ENCODE measurements at places on chromosomes 2 and 18.

- no peaks in the 10 kb centered on the region for H3K27me3 ChIP-seq
- H3K4me1 ChIP-seq, result no peaks in the 10 kb centered on the region
- H3K4me3 ChIP-seq, result no peak overlapping the region
- no peak overlapping the region for H3K27ac ChIP-seq
- no peaks in the 10 kb centered on the region for H3K36me3 ChIP-seq
Measured at GRCh38 chr2:215368493-215368809, 56.6 kb downstream of the ATIC start.

- no peaks in the 10 kb centered on the region for H3K27me3 ChIP-seq
- no peaks in the 10 kb centered on the region for H3K4me1 ChIP-seq
- no peak for DNase-seq
- H3K36me3 ChIP-seq, result no peaks in the 10 kb centered on the region
- no peak overlapping the region for H3K4me3 ChIP-seq
Measured at GRCh38 chr2:162011706-162012564, 62.1 kb downstream of the DPP4 start.

DNA sequence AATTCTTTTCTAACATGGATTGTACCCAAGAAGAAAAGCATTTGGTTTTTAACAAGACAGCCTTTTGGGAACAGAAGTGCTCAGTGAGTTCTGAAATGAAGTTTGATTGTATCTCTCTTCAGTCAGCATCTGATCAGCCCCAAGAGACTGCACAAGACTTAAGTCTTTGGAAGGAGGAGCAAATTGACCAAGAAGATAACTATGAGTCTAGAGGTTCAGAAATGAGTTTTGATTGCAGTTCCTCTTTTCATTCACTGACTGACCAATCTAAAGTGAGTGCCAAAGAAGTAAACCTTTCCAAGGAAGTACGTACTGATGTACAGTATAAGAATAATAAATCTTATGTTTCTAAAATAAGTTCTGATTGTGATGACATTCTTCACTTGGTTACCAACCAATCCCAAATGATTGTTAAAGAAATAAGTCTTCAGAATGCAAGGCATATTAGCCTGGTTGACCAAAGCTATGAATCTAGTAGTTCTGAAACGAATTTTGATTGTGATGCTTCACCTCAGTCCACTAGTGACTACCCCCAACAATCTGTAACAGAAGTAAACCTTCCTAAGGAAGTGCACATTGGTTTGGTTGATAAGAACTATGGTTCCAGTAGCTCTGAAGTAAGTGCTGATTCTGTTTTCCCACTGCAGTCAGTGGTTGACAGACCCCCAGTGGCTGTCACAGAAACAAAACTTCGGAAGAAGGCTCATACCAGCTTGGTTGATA is 31.2 kb downstream of the ZDBF2 start:
- no peaks in the 10 kb centered on the region for H3K36me3 ChIP-seq
- DNase-seq, result no peak
- no peak overlapping the region for H3K27ac ChIP-seq
- H3K27me3 ChIP-seq, result no peaks in the 10 kb centered on the region
- no peak overlapping the region for H3K4me3 ChIP-seq

- H3K4me1 ChIP-seq, result no peaks in the 10 kb centered on the region
- H3K27me3 ChIP-seq, result no peaks in the 10 kb centered on the region
- no peak overlapping the region for H3K4me3 ChIP-seq
- no peaks in the 10 kb centered on the region for H3K36me3 ChIP-seq
- no peak for DNase-seq
Measured at GRCh38 chr2:173056705-173057364, 18.8 kb upstream of the MAP3K20 start.

GRCh38 chr2:127655209-127656073 is 9.5 kb downstream of the GPR17 start:
- H3K36me3 ChIP-seq, result peaks cover 23% of the 10 kb centered on the region
- H3K4me1 ChIP-seq, result peaks cover 42% of the 10 kb centered on the region
- peak overlapping the region; percentile 53 for H3K27ac ChIP-seq

GRCh38 chr18:8448130-8448529 is 161.1 kb upstream of the RAB12 start:
- H3K27me3 ChIP-seq, result no peaks in the 10 kb centered on the region
- no peaks in the 10 kb centered on the region for H3K4me1 ChIP-seq
- H3K4me3 ChIP-seq, result no peak overlapping the region
- DNase-seq, result no peak
- no peak overlapping the region for H3K27ac ChIP-seq
- no peaks in the 10 kb centered on the region for H3K36me3 ChIP-seq

DNA sequence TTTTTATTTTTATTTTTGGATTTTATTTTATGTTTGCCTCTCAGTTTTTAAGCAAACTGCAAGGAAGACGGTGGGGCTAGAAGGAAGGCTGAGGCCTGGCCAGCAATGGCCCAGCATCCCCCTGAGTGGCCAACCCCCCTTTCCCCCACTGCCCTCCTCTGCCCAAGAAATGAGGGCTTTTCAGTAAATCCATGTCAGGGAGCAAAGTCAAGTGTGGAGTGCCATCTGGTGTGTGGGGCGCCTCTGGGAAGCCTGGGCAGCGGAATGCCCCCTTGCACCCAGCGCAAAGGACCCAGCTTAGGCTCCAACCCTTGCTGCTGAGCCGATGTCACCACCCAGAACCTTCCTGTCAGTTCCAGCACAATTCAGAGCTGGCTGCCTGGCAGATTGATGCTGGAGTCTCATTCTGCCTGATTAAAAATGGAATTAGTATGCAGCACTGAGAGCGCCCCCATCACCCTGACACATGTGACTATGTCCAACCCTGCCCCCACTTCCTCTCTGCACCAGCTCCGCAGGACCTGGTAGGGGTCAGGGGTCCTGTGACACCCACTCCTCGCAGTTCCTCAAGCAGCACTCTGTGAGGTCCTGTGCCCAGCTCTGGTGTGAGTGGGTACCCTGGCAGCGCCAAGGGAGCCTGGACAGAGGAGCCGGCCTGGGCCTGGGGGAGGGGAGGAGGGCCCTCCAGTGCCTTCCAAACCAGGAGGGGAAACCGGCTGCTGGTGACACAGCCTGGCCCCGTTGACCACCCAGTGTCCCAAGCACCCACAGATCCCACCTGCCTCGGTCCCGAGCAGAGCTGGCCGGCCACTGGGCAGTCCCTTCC is 9.2 kb upstream of the ALPP start:
- no peaks in the 10 kb centered on the region for H3K4me1 ChIP-seq
- DNase-seq, result no peak
- no peak overlapping the region for H3K4me3 ChIP-seq
- no peak overlapping the region for H3K27ac ChIP-seq
- no peaks in the 10 kb centered on the region for H3K36me3 ChIP-seq

DNA sequence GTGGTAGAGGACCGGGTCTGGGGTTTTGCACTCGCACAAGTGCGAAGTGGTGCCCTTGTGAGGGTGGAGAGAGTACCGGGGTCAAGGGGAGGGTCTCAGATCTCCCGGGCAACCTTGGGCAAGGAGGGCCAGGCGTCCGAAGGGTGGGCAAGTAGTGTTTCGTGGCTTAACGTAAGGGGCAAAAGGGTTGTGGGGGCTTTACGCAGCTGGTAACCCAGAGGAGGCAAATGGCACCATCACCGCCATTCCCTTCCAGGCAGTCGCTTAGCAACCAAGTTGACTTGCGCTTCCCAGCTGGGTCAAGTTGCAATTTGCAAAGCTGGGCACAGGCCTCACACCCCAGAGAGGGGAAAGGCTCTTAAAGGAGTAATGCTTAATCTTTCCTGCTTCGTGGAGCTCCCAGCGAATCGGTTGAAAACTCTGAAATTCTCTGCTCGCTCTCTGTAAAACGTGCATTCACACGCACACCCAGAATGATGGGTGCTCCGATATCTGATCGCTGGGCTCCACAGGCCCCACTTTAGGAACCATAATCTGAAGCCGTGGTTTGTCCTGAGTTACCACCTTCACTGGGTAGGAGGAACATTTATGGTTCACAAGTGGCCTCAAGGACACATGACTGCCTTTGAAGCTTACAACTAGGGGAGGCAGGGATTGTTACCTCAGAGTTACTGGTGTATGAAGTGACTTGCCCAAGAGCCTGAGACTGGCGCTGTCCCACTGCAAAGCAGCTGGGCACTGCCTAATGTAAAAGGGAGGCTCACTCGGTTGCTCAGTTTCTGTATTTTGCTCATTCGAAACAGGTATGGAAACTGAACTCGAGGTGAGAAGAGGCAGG is 127.9 kb downstream of the UXS1 start:
- no peak for DNase-seq
- H3K4me3 ChIP-seq, result peak overlapping the region; percentile 70
- no peaks in the 10 kb centered on the region for H3K36me3 ChIP-seq
- peaks cover 28% of the 10 kb centered on the region for H3K27me3 ChIP-seq

GRCh38 chr2:232211743-232212686 is 166.5 kb upstream of the ALPP start:
- DNase-seq, result no peak
- no peaks in the 10 kb centered on the region for H3K27me3 ChIP-seq
- no peak overlapping the region for H3K4me3 ChIP-seq
- H3K27ac ChIP-seq, result no peak overlapping the region
- peaks cover 17% of the 10 kb centered on the region for H3K36me3 ChIP-seq

GRCh38 chr2:112814278-112814677 is 22.3 kb downstream of the IL1B start:
- no peak overlapping the region for H3K4me3 ChIP-seq
- peaks cover 40% of the 10 kb centered on the region for H3K4me1 ChIP-seq
- H3K36me3 ChIP-seq, result no peaks in the 10 kb centered on the region
- no peaks in the 10 kb centered on the region for H3K27me3 ChIP-seq
- DNase-seq, result no peak

- H3K27me3 ChIP-seq, result no peaks in the 10 kb centered on the region
- no peak overlapping the region for H3K27ac ChIP-seq
- H3K4me1 ChIP-seq, result no peaks in the 10 kb centered on the region
- no peak overlapping the region for H3K4me3 ChIP-seq
- DNase-seq, result no peak
Measured at GRCh38 chr2:118032169-118033013, 18.5 kb upstream of the CCDC93 start.

DNA sequence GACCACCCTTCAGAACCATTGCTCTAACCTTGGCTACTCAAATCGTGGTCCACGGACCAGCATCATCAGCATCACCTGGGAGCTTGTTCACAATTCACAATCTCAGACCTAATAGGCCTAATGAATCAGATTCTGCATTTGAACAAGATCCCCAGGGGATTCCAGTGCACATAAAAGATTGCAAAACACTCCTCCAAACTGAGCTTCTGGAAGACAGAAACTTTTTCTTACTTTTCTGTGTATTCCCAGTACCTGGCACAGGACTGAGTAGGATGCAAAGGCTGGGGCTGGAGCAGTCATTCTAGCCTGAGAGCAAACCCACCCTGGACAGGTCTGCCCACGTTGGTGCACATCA is 115.1 kb upstream of the COPS8 start:
- H3K36me3 ChIP-seq, result no peaks in the 10 kb centered on the region
- H3K4me1 ChIP-seq, result peaks cover 25% of the 10 kb centered on the region
- no peak for DNase-seq
- H3K4me3 ChIP-seq, result no peak overlapping the region
- H3K27ac ChIP-seq, result peak overlapping the region; percentile 77

- no peaks in the 10 kb centered on the region for H3K4me1 ChIP-seq
- H3K27me3 ChIP-seq, result no peaks in the 10 kb centered on the region
- DNase-seq, result no peak
- no peak overlapping the region for H3K4me3 ChIP-seq
Measured at GRCh38 chr18:21979171-21979560, 190.2 kb upstream of the GATA6 start.

- no peak for DNase-seq
- H3K36me3 ChIP-seq, result no peaks in the 10 kb centered on the region
- peak overlapping the region; percentile 54 for H3K4me3 ChIP-seq
- H3K4me1 ChIP-seq, result peaks cover 16% of the 10 kb centered on the region
- no peaks in the 10 kb centered on the region for H3K27me3 ChIP-seq
Measured at GRCh38 chr2:38076710-38077430, 919 bp upstream of the CYP1B1 start.

- no peak overlapping the region for H3K27ac ChIP-seq
- DNase-seq, result no peak
- H3K4me3 ChIP-seq, result peak overlapping the region; percentile 77
- no peaks in the 10 kb centered on the region for H3K36me3 ChIP-seq
- H3K27me3 ChIP-seq, result no peaks in the 10 kb centered on the region
- H3K4me1 ChIP-seq, result peaks cover 41% of the 10 kb centered on the region
Measured at GRCh38 chr2:178448968-178449661, 1.9 kb downstream of the PRKRA start.

DNA sequence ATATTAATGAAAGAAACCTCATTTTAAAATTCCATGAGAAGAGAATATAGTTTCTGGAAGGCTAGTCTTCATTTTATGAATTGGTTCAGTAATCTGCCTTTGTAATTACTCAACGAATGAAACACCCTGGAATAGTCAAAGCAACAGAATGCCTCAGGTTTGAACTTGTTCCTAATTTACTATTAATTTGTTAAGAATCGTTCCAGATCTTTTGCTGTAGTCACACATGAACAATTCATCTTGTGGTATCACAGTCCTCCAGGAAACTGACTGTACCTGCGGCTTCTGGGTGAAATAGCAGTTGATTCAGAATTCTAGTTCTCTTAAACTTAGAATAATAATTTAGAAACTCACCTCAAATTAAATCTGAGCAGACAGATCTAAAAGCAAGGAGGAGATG is 282.7 kb upstream of the MAP2 start:
- no peaks in the 10 kb centered on the region for H3K4me1 ChIP-seq
- H3K4me3 ChIP-seq, result no peak overlapping the region
- no peak for DNase-seq
- H3K27me3 ChIP-seq, result no peaks in the 10 kb centered on the region

DNA sequence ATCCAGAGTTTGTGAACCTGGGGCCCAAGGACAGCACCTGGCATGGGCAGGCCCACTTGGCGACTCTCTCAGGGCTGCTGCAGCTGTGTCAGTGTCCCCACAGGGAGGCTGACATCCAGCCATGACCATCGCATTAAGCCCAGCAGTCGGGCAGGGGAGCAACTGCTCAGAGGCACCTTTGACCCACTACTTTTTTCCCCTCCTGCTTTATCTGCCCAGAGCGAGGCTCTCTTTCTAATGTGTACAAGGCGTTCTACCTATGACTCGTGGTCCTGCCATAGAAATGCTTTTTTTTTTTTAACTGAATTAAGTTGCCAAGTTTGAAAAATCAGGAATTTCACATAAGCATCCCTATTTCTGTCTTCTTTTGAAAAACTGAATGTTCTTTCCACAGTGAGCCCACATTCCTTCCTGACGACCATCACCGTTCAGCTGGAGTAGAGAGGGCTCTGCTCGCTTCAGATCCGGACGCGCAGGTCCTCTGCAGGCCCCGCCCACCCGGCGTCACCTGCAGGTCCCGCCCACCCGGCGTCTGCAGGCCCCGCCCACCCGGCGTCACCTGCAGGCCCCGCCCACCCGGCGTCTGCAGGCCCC is 403 bp upstream of the CLUL1 start:
- no peak for DNase-seq
- H3K27me3 ChIP-seq, result no peaks in the 10 kb centered on the region
- no peaks in the 10 kb centered on the region for H3K36me3 ChIP-seq
- no peak overlapping the region for H3K27ac ChIP-seq
- H3K4me1 ChIP-seq, result peaks cover 4% of the 10 kb centered on the region

GRCh38 chr2:167504695-167505094 is 616.4 kb downstream of the XIRP2 start:
- no peaks in the 10 kb centered on the region for H3K27me3 ChIP-seq
- H3K27ac ChIP-seq, result no peak overlapping the region
- no peaks in the 10 kb centered on the region for H3K4me1 ChIP-seq
- no peak overlapping the region for H3K4me3 ChIP-seq
- H3K36me3 ChIP-seq, result no peaks in the 10 kb centered on the region

GRCh38 chr2:158756331-158756730 is 38.8 kb upstream of the DAPL1 start:
- no peak for DNase-seq
- no peak overlapping the region for H3K27ac ChIP-seq
- H3K4me1 ChIP-seq, result peaks cover 15% of the 10 kb centered on the region
- H3K4me3 ChIP-seq, result no peak overlapping the region
- H3K27me3 ChIP-seq, result no peaks in the 10 kb centered on the region
- H3K36me3 ChIP-seq, result no peaks in the 10 kb centered on the region

Measured in esophagus squamous epithelium (tissue), 5 donors.